Muscle of leg (tissue), 16 donors: ENCODE measurements at places on chromosomes 4 and X.

GRCh38 chr4:166293556-166293955 lies 420.5 kb downstream of the TLL1 start:
- DNase-seq, result no peak

DNA sequence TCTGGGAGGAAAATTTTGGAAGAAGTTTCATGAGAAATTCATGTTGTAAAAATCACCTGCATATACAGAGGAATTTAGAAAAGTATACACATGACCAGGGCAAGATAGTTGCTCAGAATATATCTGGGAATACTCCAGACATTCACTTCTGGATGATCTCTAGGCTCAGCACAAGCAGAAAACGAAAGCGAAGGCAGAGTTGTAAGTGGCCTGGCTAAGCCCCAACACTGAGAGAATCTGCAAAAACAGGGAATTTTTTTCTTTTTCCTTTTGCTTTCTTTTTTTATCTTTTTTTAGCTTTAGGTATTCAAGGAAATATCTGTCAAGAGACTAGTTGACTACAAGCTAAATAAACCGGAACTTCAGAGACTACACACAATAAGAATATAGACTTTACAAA lies 207.2 kb downstream of the FGF13 start:
- DNase-seq, result peak; percentile 78

GRCh38 chr4:38894322-38894982 lies 26.8 kb downstream of the FAM114A1 start:
- DNase-seq, result no peak

DNA sequence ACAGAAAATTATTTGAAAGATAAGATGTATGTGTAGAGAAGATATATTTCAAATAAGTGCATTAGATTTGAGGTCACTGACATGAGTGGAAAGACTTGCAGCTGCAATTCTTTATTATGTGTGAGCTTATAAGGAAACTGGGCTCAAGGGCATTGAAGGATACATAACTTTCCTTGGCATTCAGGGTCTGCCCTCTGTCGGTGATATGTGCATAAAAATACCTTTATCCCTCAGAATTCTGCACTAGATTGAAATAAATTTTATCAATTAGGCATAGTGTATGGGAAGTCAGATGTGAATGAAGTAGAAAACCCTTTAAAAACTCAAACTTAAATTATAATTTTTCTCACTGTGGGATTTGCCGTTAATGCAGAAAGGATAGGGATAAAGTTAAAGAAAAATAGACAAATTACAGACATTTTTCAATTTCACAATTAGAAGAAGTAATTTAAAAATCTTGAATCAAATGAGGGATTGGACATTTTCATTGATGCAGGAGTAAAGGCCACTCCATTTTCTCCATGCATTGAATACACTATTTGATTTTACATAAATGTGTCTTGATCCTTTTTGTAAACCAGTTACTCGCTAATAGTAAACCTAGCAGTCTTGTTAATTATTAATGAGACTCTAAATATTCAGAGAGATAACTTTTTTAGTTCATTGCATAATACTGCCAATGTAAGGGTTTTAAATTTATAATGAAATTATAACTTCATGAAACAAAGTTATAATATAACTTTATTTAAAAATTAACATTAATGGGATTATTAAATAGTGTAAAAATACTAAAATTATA lies 21.0 kb upstream of the ETNPPL start:
- DNase-seq, result no peak

DNA sequence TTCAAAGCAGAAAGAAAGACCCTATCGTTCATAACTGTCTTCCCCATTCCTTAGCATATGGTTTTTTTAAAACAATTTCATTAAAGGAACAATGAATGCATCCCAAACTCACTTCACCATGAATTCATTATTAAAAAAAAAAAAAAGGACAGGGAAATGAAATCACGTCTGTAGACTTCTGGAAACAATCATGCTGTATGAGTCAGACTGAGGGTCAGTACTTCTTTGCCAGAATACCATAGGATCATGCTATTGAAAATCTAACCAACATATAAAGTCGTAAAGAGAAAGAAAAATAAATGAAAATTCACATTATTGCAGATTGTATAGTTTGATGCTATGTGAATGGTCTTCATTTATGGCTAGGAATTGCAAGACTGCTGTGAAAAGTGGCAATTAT lies 144.4 kb downstream of the PCDH18 start:
- DNase-seq, result peak; percentile 86

- DNase-seq, result no peak
Measured at GRCh38 chr4:83040269-83040668, 5.3 kb downstream of the COPS4 start.

GRCh38 chr4:95979961-95980876 lies 140.3 kb downstream of the PDHA2 start:
- no peak for DNase-seq
